Left cardiac atrium (tissue), 4 donors: ENCODE measurements at places on chromosomes 7 and 10. TPM values are rescaled to one million over a fixed set of nuclear protein-coding genes. Genes with fewer than 3 reads are reported as not detected.

Gene NRCAM
- total RNA-seq: 3.4 TPM

Gene CDC123
- 56.7 TPM for total RNA-seq

Gene ZP3
- 0.76 TPM for total RNA-seq

Gene VWDE
- total RNA-seq: 7.3 TPM

Gene RET
- 0.84 TPM for total RNA-seq

DNA sequence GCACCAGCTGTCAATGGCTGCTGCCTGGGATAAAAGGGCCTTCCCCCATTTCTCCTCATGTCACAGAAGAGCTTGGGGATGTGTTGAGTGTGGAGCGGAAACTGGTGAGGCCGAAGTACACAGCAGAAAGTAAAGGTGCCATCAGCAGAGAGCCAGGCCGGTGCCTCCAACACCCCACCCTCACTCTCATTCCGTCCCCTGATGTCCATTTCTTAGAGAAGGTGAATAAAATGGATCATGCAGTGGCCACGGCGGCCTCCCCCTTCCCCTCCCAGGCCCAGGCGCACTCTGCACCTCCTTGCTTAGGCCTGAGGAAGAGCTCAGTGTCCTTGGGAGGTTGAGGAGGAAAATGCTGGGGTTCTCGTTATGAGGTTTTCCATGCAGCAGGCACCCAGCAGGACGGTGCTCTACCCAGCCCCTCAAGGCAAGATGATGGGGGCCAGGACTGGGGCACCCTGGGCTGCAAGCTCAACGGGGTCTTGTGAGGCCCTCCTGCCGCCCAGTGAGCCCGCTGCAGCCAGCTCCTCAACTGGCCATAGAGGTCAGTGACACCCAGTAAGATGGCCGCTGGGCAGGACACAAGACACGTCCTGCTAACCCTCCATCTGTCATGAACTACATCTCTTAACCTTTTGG is 163.9 kb downstream of the ADARB2 start:
- DNase-seq: no peak

DNA sequence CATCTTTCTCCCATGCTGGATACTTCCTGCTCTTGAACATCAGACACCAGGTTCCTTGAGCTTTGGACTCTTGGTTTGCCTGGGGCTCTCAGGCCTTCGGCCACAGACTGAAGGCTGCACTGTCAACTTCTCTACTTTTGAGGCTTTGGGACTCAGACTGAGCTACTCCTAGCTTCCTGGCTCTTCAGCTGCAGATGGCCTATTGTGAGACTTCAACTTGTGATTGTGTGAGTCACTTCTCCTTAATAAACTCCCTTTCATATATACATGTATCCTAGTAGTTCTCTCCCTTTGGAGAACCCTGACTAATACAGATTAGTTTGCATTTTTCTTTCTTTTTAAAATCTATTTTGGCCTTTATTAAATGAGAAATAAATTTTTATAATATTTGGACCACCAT is 276.2 kb upstream of the SEMA3C start:
- DNase-seq: no peak

GRCh38 chr7:90869335-90869734 is 273.2 kb downstream of the CDK14 start:
- DNase-seq: no peak

- DNase-seq: no peak
Observed at GRCh38 chr10:110340816-110341215, 36.1 kb upstream of the SMNDC1 start.

DNA sequence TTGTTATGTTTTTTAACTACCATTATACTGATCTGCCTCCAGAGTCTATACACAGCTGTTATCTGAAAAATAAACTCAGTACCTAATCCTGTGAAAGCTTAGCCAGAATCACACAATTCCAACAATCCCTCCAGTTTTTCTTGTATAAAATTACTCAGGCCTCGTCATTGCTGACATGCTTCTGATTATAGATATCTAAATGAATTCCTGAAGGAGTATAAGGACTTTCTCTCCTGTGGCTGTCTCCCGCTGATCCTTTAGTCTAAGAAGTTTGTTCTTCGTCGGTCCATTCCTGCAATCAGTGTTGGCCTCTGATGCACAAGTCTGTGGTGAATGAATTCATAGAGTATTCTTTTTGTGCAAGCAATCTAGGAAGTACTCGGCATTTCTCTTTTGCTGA is 288.9 kb upstream of the SEMA3C start:
- DNase-seq: no peak
